Non-pigmented ciliary epithelial cell (primary cell): ENCODE measurements at places on chromosomes 7 and 10.

DNA sequence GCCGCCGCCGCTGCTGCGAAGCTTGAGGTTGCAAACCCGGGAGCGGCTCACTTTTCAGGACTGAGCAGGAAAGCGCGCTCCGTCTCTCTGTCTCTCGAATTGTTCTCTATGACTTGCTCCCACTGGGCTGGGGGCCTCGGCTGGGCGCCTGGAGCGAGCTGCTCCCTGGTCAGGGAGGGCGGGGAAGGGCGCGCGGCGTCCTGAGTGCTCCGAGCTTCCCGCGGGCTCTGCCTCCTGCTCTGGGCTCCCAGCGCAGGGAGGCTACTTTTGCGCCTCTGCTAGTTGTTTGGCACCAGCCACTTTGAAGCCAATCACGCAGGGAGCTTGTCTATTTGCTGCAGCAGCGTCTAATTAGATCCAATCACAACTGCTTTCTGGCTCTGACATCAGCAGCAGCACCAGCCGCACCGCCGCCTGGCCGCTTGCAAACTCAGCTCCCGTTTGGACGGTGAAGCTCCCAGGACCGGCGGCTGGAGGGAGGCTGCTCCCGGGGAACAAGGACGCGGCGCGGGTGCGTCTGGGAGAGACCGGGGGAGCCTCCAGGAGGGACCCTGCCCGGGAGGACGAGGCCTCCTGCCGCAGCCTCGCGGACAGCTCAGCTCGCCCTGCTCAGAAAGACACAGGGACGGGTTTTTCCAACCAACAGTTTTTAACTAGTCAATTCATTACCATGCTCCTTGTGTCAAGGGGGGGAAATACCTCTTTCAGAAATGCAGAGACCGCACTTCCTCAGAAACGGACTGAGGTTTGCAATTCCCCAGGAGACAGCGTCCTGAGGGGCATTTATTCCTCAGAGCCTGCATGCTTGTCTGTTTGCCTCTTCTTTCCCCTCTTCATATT, at the start of gene ADARB2:
Gene ADARB2 (minus strand): TSS at position 304 of the 840 bp plus-strand sequence.
- DNase-seq: peak; percentile 2

DNA sequence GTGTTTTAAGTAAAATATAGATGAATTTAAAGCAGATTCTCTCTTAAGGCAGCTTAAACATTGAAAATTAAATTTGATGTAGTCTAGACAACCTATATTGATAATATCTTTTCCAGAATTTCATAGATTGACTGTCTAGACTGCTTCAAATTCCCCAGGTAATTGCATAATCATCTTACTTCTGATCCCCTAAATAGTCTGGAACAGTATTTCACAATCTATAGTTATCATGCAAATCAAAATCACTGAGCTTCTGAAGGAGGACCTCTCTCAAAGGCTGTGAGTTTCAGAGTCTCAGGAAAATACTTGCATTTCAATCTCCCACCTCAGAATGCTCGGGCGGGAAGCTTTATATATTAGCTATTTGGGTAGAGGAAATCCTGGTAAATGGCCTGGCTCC, 87.3 kb downstream of the SEMA3A start:
- no peak for DNase-seq

- no peak for DNase-seq
These were observed 297.7 kb upstream of the LRGUK start for GRCh38 chr7:133829336-133829897.

DNA sequence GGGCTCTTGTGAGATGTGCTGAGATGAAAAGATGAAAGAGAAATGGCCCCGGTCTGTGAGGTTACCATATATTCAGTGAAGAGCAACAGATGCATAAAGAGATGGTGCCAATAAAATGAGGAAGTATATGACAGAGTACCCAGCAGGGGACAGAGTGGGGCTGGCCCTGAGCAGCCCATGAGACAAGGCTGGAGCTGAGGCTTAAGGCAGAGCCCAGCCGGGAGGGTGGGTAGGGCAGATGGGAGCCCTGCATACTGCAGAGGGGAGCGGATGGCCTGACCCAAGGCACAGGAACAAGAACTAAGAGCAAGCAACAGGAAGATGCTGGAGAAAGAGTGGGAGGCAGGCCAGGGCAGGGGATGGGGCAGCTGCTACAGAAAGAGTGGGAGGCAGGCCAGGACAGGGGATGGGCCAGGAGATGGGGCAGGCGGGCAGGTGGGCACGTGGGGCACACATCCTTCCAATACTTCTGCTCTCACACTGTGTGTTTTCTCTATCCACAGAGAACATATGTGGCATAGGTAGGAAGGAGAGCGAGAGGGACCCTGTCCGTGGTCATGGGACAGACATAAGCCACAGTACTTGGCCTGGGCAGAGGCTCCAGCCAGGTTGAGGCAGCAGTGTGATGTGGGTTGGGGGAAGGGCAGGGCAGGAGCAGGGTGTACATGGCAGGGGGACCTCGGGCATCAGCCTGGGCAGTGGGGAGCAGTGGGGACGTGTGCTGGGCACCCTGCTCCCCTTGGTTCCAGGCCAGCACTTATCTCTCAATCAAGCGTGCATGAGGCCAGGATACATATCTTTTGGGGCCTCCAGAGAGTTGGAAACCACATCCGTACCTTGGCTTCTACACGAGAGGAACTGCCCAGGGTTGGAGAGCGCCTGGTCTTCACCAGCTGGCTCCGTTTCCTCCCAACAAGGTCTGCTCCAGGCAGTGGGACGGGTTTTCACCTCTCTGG, 91.6 kb upstream of the IKZF1 start:
- no peak for DNase-seq

DNA sequence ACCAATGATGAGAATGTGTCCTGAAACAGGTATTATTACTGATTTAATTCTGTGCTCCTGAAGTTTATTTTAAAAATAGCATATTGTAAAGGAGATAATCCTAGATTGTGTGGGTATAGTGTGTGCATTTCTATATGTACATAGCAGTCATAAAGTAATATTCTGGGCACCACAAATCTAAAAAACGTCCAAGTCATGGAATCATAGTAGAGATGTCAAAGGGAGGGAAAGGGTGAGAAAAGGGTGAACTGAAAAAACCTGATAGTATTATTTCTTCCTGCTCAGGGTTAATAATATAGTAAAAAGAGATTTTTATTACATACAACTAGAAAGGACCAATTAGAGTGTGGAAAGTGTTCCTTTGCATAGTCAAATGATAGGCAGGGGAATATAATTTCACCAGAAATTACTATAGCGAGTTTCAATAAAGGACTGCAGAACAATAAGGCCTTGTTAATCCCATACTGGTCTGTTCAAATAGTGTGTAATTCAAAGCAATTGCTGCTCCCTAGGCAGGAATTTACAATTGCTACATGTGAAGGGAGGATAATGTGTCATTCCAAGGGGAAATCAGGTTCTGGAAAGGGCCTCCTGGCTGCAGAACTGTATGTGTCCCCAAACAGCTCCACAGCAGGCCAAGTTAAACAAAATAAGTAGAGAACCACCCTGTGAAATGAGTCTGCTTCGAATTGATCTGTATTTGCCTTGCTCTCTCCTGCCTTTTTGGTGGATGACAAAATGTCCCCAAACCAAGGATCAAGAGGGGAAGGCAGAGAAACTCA, 42.5 kb upstream of the KMT2E start:
- DNase-seq: no peak
